Activated naive CD8-positive, alpha-beta T cell treated with anti-CD3 and anti-CD28 coated beads, Interleukin-2, amount 50 U/mL, for 16 hours (primary cell): ENCODE measurements at places on chromosomes 16 and 17.

DNA sequence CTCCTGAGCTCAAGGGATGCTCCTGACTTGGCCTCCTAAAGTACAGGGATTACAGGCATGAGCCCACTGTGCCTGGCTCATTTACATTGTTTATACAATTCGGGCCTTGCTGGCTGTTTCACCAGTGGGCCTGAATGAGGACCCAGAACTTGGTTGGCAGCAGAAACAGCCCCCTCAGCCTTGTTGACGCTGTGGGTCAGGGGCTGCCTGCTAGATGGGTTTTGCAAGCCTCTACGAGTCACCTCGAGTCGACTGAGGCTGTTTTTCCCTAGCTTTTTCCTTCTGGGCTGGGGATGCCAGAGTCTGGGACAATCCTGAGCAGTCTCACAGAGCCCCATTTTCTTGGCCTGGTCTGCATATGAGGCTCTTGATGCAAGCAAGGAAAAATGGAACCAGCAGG is 16.1 kb downstream of the PPL start:
- no peak for DNase-seq

DNA sequence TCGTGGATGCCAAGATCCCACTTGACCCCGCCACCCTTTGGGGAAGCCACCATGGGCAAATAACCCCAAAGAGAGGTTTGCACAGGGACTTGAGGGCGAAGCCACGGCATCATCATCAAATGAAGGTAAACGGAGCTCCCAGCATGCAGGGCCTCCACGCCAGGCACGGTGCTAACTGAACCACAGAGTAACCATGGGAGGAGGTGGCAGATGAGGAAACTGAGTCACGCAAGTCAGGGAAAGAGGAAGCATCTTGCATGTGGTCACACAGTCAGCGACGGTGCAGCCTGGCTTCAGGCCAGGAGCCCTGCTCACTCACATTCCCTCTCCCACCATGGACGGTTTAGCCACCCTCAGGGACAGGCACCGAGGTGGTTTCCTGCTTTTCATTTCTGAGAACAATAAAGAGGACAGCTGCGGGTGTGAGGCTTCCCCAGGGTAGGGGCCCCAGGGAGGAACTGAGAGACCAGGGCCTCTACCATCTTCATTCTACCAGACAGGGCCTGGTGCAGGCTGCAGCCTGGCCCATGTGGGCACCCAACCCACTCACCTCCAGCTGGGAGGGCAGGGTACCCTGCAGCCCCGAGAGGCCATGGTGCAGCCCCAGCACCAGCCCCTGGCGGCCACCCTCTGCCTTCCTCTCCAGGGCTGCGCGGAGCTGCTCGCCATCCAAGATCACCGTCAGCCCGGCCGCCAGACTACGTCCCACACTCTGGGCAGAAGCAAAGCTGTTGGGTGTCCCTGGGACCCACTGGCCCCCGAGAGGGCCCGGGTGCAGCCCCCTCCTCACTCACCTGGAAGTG is 78.3 kb downstream of the RMI2 start:
- DNase-seq = no peak

- DNase-seq = no peak
Measured at GRCh38 chr16:85969159-85969558, 70.2 kb downstream of the IRF8 start.

DNA sequence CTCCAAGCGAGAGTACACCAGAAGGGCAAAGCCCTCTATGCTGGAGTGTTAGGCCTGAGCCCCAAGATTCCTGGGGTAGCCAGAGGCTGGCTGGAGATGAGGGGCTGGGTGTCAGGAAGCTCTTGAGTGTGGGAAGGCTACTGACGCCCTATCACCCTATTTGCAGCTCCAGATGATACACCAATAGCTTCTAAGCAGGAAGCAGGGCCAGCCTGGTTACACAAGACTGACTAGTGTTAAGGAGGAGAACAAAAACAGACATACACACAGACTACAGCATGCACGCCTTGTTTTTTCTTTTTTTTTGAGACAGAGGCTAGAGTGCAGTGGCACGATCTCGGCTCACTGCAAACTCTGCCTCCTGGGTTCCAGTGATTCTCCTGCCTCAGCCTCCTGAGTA is 15.9 kb downstream of the POLR3K start:
- DNase-seq = no peak

- no peak for DNase-seq
Measured at GRCh38 chr17:73895157-73895556, 250.9 kb upstream of the SDK2 start.

- no peak for DNase-seq
Measured at GRCh38 chr17:50266384-50267073, 7.7 kb upstream of the TMEM92 start.

DNA sequence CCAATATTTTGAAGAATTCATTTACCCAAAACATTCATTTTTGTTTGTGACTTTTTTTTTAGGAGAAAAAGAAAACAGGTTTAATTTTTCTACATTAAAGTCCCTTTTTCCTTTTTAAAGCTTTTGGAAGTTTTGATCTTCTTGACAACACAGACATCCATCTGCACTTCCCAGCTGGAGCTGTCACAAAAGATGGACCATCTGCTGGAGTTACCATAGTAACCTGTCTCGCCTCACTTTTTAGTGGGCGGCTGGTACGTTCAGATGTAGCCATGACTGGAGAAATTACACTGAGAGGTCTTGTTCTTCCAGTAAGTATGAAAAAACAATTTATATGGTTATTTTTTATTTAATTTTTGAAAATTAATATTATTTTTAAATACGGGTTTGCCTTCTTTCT is 37.2 kb downstream of the SIAH1 start:
- no peak for DNase-seq

GRCh38 chr17:72765368-72766153 is 326.9 kb downstream of the SLC39A11 start:
- no peak for DNase-seq

GRCh38 chr16:76164970-76165558 is 112.1 kb upstream of the CNTNAP4 start:
- DNase-seq = no peak

DNA sequence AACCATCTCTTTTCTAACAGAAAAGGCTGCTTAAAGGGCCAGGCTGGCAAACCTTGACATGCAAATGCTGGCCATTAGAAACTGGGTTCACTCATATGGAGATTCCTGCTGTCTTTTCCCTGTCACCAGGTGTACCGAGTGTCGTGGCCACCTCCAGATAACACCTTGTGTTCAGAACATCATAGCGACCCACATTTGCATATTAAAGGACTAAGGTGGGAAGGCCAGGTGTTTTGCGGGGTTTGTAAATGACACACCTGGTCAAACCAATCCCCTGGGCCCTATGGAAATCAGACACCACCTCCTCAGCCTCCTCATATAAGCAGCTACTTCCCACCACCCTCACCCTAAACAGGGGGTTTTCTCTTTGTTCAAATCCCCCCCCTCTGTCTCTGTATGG is 2.5 kb upstream of the AIPL1 start:
- no peak for DNase-seq

DNA sequence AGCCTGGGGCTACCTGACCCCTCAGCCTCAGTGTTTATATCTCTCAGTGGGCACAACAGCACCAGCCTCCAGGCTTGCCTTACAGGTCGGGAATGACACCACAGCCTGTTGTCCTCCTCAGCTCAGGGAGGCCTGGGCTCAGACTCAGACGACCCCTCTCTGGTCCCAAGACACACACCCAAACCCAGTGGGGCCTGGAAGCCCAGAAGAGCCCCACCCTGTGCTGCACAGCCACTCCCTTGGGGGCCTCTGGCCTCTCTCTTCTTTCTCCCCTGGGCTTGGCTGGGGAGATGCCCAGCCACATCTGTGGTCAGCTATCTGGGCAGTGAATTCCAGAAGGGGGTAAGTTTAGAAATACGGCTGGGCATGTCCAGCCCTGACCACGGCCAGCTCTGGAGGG is 2.4 kb downstream of the NATD1 start:
- no peak for DNase-seq

- no peak for DNase-seq
Measured at GRCh38 chr16:19876501-19877059, 8.1 kb downstream of the GPRC5B start.

DNA sequence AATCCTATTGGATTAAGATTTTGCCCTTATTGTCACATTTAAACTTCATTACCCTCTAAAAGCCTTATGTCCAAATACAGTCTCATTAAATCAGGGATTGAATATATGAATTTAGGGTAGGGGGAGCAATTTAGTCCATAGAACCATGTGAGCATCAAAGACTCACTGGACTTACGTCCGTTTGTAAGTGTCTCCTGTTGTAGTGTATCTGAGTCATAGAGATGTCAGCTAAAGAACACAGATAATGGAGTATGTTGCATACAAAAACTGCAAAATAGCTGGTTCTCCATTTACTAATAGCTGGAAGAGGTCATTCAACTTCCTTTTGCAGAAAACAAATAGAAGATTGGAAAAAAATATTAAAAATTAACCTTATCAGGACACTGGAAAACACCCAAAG is 599.1 kb upstream of the SOX9 start:
- no peak for DNase-seq

DNA sequence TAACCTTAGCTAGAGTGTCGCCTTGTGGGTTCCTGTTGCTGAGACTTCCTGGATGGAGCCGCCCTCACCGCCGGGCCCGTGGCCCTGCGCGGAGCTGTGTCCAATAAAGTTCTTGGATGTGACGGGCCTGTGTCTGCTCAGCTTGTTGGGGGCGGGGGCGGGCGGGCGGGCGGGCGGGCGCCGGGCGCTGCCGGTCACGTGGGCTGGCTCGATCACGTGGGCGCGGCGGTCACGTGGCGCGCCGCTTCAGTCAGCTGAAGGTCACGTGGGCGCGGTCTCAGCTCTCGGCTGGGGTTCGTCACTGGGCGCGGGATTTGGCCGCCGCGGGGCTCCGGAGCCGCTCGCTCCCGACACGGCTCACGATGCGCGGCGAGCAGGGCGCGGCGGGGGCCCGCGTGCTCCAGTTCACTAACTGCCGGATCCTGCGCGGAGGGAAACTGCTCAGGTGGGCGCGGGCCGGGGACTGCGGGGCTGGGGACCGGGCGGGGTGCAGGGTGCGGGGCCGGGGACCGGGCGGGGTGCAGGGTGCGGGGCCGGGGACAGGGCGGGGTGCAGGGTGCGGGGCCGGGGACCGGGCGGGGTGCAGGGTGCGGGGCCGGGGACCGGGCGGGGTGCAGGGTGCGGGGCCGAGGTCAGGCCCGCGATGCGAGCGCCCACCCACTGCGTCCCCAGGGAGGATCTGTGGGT is at the start of gene AMDHD2:
Gene AMDHD2 (plus strand): TSS at position 275 of the 687 bp plus-strand sequence. CDS start 88 bp downstream, at position 363.
- DNase-seq = peak; percentile 72

- no peak for DNase-seq
Measured at GRCh38 chr17:767076-767475, 15.0 kb downstream of the GLOD4 start.

GRCh38 chr17:7241090-7241733 is 1.0 kb downstream of the GABARAP start:
- no peak for DNase-seq

GRCh38 chr17:49795372-49795771 is 6.9 kb downstream of the KAT7 start:
- no peak for DNase-seq

DNA sequence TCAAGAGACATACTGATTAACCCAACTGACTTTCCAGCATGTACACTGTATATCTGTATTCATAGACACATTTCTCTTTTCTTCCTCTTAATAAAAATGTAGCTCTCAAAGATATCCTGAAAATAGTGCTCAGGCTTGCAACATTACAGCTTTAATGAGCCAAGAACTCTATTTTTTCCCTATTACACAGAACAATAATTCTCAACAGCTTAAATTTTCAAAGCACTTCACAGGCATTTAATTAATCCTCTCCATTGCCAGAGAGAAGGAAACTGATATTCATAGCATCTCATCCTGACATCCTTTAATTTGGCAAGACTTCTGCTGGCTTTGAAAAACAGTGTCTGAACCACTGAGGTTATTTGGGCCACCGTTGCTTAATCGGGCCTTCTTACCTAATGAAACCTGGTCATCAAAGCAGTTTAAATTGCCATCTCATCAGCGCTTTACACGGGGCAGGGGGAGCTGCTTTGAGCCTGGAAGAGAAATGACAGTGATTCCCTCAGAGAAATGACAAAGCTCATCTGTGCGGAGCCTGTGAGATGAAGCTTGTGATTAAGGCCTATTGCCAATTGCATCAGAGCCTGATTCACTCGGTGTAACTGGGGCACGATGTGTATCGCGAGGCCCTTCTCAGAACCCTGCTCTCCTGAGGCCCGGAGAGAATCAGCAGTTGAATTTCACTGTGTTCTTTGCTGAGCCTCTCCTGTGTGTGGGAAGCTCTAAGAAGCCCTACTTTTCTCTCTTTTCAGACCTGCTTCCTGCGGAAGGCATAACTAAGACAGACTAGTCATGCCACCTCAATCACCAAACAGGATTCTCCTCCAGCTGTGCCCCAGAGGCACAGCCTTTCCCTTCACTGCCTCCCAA is 8.5 kb upstream of the SIAH1 start:
- DNase-seq = no peak

GRCh38 chr17:70276906-70277305 is 107.6 kb downstream of the KCNJ2 start:
- DNase-seq = no peak

DNA sequence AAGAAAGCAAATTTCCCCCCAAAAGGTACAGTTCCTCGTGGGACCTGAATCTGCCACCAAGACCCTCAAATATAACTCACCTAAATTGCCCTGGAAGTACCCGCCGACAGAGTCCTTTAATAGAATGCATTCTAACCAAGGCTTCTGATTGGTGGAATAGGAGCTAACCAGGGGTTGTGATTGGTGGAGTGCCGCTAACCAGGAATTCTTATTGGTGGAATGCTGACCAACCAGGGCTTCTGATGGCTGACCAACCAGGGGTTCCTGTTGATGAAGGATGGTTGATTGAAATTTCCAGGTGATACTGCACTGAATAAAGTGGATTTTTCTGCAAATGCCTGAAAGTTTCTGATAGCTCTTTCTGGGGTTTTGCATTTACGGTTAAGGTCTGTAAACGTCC is 6.5 kb downstream of the TFAP4 start:
- DNase-seq = no peak

DNA sequence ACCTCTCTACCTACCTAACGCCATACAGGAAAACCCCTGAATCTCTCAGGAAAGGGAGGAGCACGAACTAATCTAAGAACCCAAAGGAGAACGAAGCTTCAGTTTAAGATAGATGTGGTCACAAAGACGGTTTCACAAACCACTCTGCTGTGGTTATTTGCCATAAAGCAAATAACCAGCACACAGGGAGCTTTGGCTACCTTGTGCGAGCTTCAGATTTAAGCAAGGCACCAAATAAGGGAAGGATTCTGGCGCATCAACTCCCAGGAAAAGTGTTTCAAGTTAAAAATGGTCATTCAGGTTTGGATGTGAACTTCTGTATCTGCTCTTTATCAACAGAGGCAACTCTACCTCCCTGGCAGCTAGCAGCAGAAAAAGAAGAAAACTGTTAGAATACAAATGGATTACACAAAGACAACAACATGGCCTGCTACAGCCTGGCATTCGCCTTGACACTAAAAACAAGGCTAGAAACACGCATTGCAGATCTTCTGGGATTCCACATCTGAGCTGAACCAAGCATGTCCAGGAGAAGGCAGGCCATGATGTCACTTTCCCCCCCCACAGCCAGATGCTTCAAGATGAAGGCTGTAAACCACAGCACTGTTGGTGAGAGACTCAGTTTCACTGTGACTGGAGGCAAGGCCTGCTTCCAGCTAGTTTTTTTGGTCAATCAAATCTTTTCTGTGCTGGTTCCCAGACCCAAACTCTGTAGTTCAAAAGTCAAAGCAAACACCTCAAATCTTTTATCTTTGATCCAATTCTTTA is 43.6 kb downstream of the SMG6 start:
- DNase-seq = peak; percentile 48
